Stimulated activated CD8-positive, alpha-beta memory T cell treated with anti-CD3 and anti-CD28 coated beads, Interleukin-7, amount 100 ng/mL, for 48 hours (primary cell): ENCODE measurements at places on chromosomes 3 and 15.

DNA sequence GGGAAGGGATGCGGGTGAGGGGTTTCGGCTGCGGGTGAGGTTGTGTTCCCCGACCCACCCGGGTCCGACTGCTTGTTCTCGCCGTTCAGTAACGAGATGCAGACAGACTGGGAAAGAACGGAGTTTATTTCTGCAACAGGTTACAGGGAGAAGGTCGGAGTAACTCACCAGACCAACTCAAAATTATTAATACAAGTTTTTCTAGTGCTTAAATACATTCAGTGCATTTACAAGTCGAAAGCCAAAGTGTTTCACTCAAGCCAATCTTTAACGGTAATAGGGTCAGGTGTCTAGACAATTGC lies 492 bp upstream of the HIGD1A start:
- no peak for DNase-seq

- DNase-seq: no peak
These were observed 14.8 kb upstream of the WNT5A start for GRCh38 chr3:55501905-55502304.

DNA sequence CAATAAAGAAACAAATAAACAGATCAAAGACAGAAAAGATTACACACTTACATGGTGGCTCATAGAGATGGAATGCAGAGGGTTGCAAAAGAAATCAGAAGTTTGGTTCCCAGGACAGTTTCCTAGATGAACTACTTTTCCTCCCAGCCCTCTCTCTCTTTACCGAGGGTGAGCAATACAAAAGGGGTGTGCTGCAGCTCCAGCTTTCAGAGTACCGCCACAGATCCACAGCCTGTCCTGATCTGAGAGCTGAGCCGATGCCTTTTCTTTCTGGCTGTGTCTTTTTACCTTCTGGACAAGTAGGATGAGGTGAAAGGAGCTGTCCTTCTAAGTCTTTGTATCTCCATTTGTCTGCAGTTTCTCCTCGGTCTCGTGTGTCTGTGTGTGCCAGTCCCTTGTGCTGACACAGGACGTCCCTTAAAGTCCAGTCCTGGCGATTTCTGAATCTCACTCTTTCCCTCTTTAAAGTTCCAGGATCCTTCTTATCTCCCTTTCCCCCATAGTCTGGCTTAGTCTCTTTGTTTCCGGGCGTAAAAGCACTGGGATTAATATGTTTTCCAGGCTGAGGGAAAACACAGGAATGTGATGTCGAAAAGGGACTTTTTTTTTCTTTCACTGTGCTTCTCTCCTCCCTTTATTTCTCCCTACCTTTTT lies 540 bp downstream of the CCDC80 start:
- DNase-seq: no peak

- DNase-seq: no peak
These were observed 33.0 kb upstream of the DENND4A start for GRCh38 chr15:65824941-65825544.

DNA sequence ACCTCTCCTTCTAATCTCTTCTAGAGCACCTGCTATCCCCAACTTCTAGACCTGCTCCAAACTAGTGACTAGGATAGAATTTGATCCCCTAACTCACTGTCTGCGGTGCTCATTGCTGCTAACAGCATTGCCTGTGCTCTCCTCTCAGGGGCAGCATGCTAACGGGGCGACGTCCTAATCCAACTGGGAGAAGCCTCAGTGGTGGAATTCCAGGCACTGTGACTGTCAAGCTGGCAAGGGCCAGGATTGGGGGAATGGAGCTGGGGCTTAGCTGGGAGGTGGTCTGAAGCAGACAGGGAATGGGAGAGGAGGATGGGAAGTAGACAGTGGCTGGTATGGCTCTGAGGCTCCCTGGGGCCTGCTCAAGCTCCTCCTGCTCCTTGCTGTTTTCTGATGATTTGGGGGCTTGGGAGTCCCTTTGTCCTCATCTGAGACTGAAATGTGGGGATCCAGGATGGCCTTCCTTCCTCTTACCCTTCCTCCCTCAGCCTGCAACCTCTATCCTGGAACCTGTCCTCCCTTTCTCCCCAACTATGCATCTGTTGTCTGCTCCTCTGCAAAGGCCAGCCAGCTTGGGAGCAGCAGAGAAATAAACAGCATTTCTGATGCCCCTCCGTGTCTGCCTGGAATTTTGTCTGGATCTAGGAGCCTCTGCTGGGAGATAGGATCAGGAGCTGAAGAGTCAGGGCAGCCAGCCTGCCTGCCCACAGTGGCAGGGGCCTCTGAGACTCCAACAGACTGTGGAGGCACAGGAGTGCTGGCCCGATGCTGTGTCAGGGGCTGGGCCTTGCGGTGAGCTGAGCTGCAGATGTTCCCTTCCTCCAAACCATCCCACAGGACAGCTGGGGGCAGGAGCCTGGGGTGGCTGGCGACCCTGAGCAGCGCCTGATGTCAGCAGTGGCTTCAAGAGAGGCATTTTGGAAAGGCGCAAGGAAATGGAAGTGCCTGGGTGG lies 3.0 kb downstream of the ISLR start:
- no peak for DNase-seq

- DNase-seq: no peak
These were observed 21.8 kb downstream of the CRABP1 start for GRCh38 chr15:78361771-78362506.

- no peak for DNase-seq
These were observed 36.2 kb downstream of the SPINK8 start for GRCh38 chr3:48297111-48297810.

- no peak for DNase-seq
These were observed 11.8 kb downstream of the OXSR1 start for GRCh38 chr3:38177181-38177580.

DNA sequence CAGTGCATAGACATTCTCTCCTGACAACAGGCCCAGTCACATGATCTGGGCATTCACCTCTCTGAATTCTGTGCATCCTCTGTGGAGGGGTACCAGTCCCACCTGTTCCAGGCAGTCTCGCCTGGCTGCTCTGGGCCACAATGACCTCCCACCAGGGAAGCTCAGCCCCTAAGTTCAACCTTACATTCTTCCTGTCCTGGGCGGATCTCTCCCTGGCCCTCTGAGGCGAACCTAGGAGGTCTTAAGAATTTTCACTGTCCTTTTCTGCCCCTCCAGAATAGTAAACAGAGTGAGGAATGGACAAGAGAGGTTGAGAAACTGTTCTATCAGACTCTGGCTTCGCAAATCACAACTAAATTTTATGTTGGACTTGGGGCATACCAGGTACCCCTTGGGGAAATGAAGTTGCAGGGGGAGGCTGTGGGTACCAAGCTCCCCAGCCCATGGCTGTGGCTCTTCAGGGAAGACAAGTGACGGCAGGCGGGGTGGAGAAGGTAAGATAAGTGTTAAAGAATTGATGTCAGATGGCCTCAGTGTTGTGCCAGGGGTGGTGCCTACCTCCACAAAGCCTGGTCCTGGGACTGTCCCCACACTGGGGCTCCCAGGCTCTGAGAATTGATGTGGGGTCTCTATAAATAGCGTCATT lies 5.3 kb downstream of the SCN5A start:
- no peak for DNase-seq

DNA sequence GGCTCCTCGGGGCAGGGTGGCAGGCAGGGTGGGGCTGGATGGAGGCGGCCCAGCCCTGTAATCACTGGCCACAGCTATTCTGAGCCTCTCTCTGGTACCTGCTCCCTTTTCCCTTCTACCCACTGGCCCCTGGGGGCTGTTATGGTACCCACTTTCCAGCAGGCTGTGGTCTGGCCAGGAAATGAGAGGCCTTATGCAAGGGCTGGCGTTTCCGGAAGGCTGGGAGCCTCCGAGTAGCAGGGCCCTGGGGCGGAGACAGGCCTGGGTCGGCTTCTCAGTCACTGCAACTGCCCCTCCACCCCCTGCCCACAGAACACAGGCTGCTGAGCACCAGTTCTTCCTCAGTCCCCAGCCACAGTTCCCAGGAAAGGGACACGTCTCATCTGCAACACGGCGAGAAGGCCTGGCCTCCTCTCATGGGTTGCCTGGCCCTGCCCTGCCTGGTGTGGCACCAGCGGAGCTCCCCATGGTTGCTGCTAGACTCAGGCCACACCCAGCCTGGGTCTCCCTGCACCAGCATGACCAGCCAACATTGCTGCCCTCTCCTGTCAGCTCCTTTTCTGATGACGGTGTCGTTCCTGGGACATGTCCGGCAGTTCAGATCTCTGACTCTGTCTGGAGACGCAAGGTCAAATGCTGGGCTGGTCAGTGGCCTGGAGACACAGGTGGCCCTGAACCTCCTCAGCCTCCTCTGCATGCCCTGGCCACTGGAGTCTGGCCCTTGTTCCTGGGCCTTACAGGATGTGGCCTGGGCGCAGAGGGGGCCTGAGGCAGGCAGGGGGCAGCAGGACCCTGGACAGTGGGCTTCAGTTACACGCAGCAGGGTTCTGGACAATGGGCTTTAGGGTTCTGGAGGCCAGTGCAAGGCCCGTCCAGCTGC lies 6.5 kb downstream of the CHST13 start:
- no peak for DNase-seq

DNA sequence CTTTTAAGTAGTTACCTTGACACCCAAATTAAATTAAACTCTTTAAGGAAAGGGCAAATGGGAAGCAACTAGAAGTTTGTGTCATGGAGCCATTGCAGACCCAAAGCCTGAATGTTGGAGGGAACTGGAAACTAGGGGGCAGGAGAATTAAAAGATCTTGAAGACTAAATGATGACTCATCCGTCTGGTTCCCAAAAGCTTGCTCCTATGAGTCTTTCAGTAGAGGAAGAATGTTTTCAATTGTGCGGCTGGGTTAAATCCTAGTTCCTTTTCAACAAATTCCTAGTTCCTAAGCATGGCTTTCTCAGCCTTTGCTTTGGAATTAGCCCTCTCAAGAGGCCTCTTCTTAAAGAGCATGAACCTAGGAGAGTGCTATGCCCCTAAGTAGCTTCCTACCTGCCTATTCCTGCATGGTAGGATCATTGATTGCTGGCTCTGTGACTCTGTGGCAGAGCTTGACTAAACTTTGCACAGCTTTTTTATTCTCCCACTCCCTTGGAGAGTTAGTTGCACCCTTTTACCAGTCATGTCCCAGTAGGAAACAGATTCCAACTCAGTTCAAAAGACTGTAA lies 17.7 kb downstream of the CLEC3B start:
- no peak for DNase-seq

GRCh38 chr3:12918231-12918630 lies 76.9 kb upstream of the RPL32 start:
- DNase-seq: no peak

DNA sequence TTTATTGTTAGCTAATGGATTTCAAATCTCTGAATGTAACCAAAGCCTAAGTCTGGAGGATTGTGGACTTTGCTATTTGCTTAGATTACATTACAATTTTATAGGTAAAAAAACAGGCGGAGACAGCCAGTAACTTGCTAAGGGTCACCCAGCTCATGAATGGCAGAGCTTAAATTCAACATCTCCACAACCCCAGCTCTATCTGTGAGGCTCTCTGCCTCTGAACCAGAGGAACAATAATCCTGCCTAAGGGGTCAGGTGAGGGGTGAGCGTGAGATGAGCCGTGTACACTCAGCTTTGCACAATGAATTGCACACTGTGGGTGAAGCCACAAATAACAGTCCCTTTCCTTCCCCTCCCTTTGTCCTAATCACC lies 69.8 kb upstream of the SPATA12 start:
- DNase-seq: no peak

DNA sequence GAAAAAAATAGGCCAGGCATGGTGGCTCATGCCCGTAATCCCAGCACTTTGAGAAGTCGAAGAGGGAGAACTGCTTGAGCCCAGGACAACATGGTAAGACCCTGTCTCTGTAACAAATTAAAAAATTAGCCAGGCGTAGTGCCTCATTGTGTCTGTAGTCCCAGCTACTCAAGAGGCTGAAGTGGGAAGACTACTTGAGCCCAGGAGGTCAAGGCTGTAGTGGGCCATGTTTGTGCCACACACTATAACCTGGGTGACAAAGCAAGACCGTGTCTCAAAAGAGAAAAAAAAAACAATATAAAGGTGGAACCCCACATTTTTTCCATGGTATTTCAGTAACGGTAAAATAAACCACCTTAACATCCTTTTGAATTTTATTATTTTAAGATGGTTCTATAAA lies 69.9 kb downstream of the DENND4A start:
- no peak for DNase-seq

DNA sequence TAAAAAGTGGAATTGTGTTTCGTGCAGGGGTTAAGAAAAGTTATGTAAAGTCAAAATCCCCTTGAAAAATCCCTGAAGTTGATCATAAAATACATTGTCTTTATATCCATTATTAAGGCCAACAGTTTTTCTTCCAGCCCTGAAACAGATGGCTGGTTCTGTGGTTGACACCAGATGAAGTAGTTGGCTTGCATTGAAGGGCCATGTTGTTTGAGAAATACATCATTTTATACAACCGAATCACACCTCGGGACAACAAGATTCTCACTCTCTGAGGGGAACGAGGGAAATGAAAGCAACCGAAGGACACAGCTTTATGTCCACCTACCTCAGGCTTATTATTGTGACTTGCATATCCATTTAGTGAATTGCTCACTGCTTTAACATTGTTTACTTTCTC lies 126.0 kb upstream of the MITF start:
- no peak for DNase-seq

DNA sequence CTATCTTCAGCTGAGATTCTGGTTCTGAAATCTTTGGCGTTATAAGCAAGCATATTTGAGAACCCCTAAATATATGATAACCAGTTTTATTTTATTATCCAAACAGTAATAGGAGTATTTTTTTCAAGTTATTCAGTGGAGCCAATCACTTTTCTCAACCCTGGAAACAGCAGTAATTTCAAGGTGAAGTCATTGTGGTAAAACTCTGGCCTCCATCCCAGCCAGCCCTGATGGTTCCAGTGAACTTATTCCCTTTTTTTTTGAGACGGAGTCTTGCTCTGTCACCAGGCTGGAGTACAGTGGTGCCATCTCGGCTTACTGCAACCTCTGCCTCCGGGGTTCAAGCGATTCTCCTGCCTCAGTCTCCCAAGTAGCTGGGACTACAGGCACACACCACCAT lies 545.4 kb upstream of the IL12A start:
- no peak for DNase-seq

GRCh38 chr15:60421544-60421943 lies 23.8 kb upstream of the ANXA2 start:
- DNase-seq: no peak

DNA sequence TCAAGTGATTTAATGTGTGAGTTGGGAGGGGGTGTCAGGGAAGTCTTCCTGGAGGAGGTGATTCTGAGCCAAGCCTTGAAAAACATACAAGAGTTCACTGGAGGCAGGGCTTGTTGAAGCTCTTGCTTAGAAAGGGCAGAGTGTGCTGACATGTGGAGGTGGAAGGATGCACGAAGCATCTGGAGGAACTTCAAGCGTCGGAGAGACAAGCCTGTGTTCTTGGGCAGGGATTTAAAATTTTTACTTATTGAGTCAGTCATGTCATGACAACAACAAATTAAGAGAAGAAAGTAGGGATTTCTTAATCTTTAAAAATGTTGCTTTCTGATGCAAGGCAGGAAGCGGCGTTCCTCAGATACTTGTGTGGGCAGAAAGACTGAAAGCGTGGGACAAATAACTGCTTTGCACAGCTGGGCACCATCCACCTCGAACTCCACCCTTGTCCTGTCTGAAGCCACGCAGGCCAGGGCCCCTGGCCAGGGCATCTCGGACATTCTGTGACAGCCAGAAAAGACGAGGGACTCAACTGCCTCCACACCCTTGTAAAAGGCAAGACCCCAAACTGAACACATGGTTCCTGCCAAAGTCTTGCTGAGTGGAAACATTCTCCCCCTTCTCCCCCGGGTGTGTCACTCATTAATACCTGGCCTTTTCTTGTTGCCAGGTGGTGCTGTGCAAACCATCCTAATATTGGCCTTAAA lies 6.9 kb upstream of the IL16 start:
- DNase-seq: no peak

- no peak for DNase-seq
These were observed 36.6 kb downstream of the DMXL2 start for GRCh38 chr15:51585986-51586385.

GRCh38 chr3:177051411-177051810 lies 145.9 kb downstream of the TBL1XR1 start:
- no peak for DNase-seq

GRCh38 chr3:132241776-132242514 lies 75.3 kb upstream of the ACP3 start:
- no peak for DNase-seq
